ENCODE measurements at places on chromosomes 7 and 10.

GRCh38 chr10:55979203-55979602 is 381.9 kb downstream of the ZWINT start:
- no peak for DNase-seq

DNA sequence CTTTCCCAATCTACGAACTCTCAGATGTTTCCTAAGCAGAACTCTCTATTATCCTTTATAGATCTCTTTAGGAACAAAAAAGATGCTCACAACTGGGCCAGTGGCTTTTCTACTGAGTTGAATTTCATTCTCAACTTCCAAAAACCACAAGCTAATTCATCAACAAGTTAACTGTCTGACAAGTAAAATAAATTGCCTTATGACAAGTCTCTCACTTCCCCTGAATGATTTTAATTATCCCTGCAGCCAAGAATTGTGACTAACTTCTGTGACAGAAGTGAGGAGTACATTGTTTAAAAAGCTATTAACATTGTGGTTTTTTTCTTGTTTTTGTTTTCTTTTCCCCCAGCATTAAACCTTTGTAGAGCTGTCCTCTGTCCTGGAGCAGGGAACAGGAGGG is 343.1 kb downstream of the HPSE2 start:
- DNase-seq = no peak

GRCh38 chr7:16644636-16645592 is 640 bp downstream of the ANKMY2 start:
- DNase-seq = peak; percentile 35

GRCh38 chr10:90813594-90814365 is 44.1 kb downstream of the HTR7 start:
- DNase-seq = no peak

- no peak for DNase-seq
Observed at GRCh38 chr7:103317009-103317408, 19.8 kb downstream of the PMPCB start.

GRCh38 chr7:80775482-80775881 is 137.0 kb downstream of the CD36 start:
- DNase-seq = no peak

- no peak for DNase-seq
Observed at GRCh38 chr7:72429316-72429715, 17.2 kb upstream of the CALN1 start.

- no peak for DNase-seq
Observed at GRCh38 chr7:66356277-66356721, 151.2 kb downstream of the TPST1 start.

GRCh38 chr7:901041-901387 is 24.7 kb downstream of the GET4 start:
- no peak for DNase-seq

DNA sequence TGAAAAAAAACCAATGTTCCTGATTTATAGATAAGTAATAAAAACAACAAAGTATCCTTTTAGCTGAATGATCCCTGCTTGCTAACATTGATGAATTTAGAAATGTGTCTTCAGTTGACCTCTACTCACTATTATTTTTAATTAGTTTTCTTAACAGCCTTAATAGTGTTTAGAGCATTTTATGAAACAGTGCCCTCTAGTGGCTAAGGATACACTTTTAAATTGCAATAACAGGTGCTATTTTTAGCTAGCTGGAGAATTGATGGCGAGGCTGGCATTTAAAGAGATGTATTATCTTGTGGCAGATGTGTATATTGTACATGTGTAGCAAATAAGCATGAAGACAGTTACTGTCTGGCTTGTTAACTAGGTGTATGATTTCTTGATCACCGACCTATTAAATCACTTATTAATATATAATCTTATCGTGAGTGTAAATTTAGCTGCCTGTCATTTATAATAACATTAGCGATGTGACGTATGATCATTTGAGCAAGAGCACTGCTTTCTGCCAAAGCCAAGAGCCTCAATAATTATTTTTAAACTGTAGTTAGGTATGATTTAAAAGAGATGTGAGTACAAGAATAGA is 451.9 kb downstream of the DPP6 start:
- DNase-seq = no peak

DNA sequence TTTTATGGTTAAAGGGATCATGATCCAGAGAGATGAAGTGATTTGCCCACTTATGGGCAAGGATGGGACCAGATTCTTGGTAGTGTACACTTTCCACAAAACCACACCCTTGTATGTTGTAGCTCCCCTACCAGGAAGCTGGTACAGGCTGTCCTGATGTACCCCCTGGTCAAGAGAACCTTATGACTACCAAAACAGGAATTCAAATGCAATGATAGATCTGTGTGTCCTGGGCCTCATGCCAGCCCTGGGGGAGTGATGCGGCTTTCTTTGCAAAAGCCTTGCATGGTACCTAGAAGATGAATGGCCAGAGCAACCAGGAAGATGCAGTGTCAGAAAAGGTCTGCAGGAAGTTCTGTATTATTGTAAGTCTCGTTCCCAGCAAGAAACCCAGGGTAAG is 94.9 kb upstream of the AGK start:
- no peak for DNase-seq

DNA sequence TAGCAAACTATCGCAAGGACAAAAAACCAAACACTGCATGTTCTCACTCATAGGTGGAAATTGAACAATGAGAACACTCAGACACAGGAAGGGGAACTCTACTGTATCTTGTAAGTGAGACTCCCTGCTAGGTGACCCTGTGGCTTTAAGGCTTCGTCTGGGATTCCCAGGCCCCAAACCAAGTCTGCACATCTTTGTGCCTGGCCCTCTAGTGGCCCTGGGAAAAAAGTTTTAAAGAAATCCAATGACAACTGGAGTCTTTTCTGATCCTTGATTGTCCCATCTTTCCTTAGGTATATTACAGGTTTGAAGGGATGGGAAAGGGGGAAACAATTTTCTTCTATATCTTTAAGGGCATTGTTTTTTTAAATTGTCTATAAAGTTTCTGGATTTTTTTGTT is 10.6 kb upstream of the LIPM start:
- DNase-seq = no peak

- DNase-seq = no peak
Observed at GRCh38 chr7:16811551-16811950, 6.8 kb upstream of the AGR2 start.

- DNase-seq = no peak
Observed at GRCh38 chr7:70379210-70379609, 752.7 kb upstream of the GALNT17 start.

GRCh38 chr10:91598211-91598977 is 34.5 kb downstream of the PPP1R3C start:
- no peak for DNase-seq

DNA sequence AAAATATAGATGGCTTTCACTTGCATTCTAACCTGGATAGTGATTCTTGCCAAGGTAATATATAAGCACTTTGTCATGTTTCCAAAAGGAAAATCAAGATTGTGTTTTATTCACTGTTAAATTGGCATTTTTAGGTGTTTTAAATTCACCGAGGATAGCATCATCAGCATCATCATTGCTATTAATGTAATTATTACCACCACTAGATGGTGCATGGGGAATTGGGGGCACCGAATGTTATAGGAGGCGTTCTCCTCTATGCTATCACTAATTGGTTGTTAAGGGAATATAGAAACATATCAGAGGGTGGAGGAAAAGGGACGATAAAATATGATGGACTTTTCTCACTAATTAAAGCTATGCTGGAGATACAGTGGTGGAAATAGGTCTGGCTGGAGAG is 95.5 kb downstream of the CELF2 start:
- no peak for DNase-seq

GRCh38 chr10:101050208-101051069 is 11.3 kb upstream of the KAZALD1 start:
- DNase-seq = peak; percentile 69

DNA sequence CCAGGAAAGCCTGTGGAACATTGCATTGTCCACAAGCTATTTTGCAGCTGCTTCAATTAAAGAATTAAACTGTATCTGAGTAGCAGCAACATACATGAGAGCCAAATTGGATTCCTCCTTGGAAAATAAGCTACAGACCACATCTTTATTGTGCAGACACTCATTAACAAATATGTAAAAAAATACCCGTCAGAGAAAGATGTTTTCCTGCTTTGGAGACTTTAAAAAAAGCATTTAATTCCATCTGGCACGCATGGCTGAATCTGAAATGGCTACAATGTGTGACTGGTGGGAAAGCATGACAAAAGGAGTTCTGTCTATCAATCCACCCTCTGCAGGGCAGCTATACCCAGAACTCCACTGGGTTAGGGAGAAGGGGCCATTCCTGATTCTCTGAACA is 73.1 kb upstream of the HPS1 start:
- no peak for DNase-seq

DNA sequence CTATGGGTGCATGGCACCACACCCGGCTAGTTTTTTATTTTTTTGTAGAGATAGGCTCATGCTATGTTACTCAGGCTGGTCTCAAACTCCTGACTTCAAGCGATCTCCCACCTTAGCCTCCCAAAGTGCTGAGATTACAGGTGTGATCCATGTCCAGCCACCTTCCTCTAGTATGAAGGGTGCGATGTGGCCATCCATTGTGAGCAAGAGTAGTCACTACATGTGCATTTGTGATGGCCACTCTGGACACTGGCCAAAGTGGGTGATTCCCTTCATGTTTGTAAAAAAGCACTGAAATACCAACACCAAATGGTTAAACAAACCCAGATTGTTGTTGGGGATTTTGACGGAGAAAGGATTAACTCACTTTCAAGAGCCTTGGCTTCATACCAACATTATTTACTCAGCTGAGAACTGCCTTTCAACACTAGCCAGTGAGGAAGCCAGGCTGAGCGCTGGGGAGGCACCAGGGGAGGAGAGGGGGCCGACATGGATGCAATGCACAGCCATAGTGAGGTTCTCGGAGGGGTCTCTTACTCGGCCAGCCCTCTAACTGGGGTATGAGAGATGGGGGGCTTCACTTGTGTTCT is 198.1 kb upstream of the LYZL2 start:
- DNase-seq = no peak

GRCh38 chr10:29636178-29636577 is 1.4 kb upstream of the SVIL start:
- DNase-seq = no peak

DNA sequence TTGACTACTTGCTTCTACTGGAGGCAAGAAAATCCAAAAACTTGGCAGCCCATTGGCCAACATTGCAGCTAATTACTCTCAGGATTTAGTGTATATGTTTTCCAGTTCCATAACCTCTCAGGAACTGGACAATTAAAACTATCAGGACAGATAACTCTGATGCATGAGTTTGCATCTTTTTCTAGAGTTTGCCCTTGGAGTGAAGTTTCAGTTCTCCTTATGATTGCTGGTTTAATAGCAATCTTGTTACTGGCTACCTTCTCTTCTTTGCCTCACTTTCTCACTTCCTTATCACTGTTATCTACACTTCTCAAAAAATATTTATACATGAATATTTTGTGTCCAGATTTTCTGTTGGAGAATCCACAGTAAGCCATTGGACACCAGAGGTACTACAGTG is 735.9 kb downstream of the PCDH15 start:
- no peak for DNase-seq

- no peak for DNase-seq
Observed at GRCh38 chr7:2823130-2823529, 21.0 kb downstream of the GNA12 start.

DNA sequence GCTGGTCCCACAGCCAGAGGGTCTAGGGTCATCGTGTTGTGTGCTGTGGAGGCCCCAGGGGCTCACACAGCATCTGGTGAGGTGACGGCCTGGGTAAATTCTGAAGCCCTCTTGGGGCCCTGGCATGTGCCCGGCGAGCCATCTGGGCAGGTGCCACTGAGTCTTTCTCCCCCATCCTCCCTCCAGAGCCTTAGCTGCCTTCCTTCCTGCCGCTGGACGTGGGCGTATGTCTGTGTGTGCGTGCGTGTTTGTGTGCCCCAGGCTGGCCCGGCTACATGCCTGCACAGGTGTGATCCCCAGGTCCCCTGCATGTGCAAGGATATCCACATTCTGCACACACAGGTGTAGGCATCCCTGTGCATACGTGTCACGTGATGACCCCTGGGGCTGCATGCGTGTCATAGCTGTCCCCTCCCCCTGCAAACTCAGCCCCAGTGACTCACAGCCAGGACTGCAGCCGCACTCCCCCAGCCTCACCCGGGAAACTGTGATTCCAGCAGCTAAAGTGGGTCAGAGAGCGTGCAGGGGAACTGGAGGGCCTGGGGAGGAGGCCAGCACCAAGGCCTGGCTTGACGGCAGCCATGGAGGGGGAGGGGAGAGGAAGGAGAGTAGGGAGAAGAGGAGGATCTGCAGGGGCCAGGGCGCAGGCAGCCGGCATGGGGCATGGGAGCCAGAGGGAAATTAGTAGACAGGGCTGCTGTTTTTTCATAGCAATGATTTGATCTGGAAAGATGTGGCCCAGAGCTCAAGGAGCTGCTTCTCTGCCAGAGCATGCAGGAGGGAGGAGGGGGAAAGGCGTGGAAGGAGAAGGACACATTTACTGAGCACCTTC is 46.4 kb downstream of the ELFN1 start:
- no peak for DNase-seq

- DNase-seq = no peak
Observed at GRCh38 chr7:34718867-34719266, 60.8 kb downstream of the NPSR1 start.

GRCh38 chr10:119314061-119314460 is 106.7 kb downstream of the GRK5 start:
- no peak for DNase-seq

DNA sequence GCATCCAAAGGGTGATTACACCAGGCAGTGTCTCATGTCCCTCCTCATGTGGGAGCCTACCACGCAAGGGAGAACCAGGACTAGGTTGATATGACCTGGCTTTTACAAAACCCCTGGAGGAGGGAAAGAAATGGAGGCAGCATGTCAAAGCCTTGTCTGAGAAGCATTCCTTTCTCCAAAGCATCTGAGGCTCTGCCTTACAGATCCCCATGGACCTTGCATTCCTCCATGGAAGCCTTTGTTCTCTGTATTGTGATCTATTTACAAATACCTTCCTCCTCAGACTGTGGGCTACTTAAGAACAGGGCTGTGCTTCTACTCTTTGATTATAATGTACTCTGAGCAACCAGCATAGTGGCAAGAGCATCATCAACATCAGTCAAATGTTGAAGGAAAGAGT is 197.0 kb downstream of the PLXNA4 start:
- DNase-seq = no peak

- DNase-seq = no peak
Observed at GRCh38 chr10:56823849-56824248, 462.8 kb upstream of the ZWINT start.

GRCh38 chr10:14448197-14448990 is 117.7 kb upstream of the FRMD4A start:
- no peak for DNase-seq

DNA sequence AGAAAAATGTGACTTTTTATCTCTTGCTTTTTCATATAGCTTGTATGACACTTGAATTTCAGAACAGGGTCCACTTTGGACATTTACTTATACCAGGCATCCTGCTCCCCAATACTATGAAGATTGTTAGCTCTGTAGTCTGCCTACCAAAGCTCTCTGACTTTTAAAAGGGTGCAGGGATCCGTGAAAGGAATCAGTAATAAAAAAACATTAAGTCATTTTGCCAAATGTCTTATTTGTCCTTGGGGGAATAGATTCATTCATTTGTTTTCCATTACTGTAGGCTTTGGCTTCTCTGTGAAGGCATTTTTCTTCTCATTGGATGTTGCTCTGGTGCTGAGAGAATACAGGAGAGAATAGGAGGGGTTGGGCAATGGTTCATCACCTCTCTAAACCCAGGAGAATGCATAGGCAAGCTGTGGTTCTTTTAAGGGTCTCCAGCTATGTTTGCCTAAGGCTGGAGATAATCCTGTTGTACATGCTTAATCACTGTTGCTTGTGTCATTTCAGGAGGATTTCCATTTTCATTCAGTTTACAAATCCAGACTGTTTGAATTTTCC is 103.5 kb downstream of the SRI start:
- no peak for DNase-seq

GRCh38 chr7:48365010-48365409 is 193.8 kb downstream of the ABCA13 start:
- no peak for DNase-seq
